ENCODE measurements at places on chromosomes 12 and 14. TPM values are rescaled to one million over a fixed set of nuclear protein-coding genes. Genes with fewer than 3 reads are reported as not detected.

The C12orf60 gene
- 1.8 TPM for total RNA-seq

The CLEC2A gene
- not detected for total RNA-seq

The SOAT2 gene
- total RNA-seq = 0.24 TPM

The KCNH3 gene
- total RNA-seq = 2.8 TPM

The C14orf119 gene
- 76.3 TPM for total RNA-seq

The ZNF384 gene
- total RNA-seq = 64.1 TPM

The TMEM30B gene
- total RNA-seq = 0.17 TPM

The GZMB gene
- total RNA-seq = not detected

The PAWR gene
- 59.9 TPM for total RNA-seq

The PRKD1 gene
- total RNA-seq = 2.8 TPM

The RABGGTA gene
- 16.6 TPM for total RNA-seq

The MLH3 gene
- 12.0 TPM for total RNA-seq

The MYL6 gene
- 2,154 TPM for total RNA-seq

The BICDL1 gene
- 4.5 TPM for total RNA-seq

The FAM222A gene
- total RNA-seq = 5.9 TPM

All from A549 treated with CpdA at 1 μM for 4 hours (cell line).